ENCODE measurements at places on chromosomes 13 and 19. TPM values are rescaled to one million over a fixed set of nuclear protein-coding genes. Genes with fewer than 3 reads are reported as not detected.
A peak's percentile ranks its signal among the peaks of the same experiment; 100 is the strongest.

Gene ZNF536
- 0.12 TPM for total RNA-seq

Gene CGB3
- total RNA-seq, result not detected

DNA sequence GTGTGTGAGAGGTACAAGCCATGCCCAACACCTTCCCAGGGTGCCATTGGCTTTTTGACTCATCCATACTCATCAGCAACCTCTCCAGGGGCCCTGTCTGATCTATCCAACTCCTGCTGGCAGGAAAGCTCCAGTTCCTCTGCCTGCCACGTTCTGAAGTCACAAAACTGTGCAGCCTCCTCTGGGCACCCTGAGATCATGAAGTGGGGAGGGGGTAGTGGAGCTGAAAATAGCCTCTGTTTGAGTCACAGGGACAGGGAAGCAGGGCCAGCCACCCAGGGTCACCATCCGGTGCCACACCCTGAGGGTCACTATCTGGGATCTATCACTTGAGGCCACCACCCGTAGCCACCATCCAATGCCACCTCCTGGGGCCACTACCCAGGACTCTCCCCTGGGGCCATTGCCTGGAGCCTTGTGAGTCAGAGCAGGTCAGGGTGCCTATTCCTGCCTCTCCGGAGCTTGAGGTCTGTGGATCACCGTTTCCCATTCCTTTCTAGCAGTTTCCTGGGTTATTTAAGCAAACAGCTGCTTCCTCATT lies 172.1 kb downstream of the NUFIP1 start:
- H3K27ac ChIP-seq, result no peak overlapping the region
- H3K27me3 ChIP-seq, result no peaks in the 10 kb centered on the region

DNA sequence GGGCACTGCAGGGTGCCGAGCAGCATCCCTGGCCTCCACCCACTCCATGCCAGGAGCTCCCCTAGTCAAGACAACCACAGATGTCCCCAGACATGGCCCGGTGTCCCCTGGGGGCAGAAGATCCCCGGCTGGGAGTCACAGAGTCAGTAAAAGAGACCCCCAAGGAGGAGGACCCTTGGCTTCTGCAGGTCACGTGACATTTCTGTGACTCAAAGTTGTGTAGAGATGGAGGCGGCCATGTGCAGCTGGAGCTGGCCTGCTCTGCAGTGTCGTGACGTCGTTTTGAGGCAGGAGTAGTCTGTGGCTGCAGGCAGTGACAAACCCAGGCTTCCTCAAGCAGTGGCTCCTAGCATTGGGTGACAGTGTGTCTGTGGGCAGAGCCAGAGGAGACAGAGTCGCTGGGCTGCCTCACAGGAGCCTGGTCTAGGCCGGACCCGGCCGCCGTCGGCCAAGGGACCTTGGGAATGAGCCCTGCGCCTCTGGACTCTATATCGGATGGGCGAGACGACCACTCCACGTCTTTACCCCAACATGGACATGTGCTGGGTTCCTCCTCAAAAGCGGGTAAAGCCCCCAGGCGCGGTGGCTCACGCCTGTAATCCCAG lies 7.7 kb upstream of the DIRAS1 start:
- H3K27me3 ChIP-seq, result peaks cover 23% of the 10 kb centered on the region
- H3K36me3 ChIP-seq, result peaks cover 12% of the 10 kb centered on the region
- no peak overlapping the region for H3K27ac ChIP-seq
- H3K4me3 ChIP-seq, result no peak overlapping the region
- no peaks in the 10 kb centered on the region for H3K4me1 ChIP-seq

- no peak overlapping the region for H3K27ac ChIP-seq
- peak; percentile 65 for DNase-seq
- peak overlapping the region; percentile 24 for H3K4me3 ChIP-seq
- no peaks in the 10 kb centered on the region for H3K27me3 ChIP-seq
- no peaks in the 10 kb centered on the region for H3K36me3 ChIP-seq
These were observed 1124.9 kb downstream of the EFNB2 start for GRCh38 chr13:105410602-105411001.

DNA sequence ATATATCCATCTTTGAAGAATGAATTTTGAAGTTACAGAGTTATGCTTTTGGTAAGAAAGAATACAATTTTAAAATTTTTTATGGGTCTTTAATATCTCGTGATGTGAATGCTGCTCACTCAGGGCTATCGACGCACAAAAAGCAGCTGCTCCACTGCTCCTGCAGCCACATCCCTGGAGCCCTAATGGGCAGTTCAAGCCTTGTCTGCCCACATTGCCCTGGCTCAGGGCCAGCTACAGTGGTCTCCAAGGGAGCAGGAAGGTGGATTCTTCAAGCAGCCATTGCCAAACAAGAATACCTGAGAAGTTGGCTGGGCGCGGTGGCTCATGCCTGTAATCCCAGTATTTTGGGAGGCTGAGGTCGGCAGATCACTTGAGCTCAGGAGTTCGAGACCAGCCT lies 85.8 kb downstream of the IPO5 start:
- no peak overlapping the region for H3K4me3 ChIP-seq
- DNase-seq, result no peak
- H3K27me3 ChIP-seq, result no peaks in the 10 kb centered on the region
- H3K27ac ChIP-seq, result no peak overlapping the region

DNA sequence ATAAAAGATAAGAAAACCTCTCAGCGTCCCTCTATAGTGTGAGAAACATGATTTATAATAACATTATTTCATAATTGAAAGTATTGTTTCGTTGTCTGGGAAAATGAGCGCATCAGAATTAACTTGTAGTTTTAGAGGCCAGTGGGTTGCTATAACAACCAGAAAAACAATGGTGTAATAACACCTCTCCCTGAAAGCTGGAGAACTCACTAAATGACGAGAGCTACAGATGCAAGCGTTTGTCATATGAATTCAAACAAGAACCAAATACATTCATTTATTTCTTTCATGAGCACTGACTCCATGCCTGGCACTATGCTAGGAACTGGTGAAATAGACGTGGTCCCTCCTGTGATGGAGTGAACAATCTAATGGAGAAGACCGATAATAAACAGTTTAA lies 16.3 kb downstream of the KBTBD7 start:
- no peaks in the 10 kb centered on the region for H3K27me3 ChIP-seq
- no peaks in the 10 kb centered on the region for H3K4me1 ChIP-seq
- DNase-seq, result no peak

DNA sequence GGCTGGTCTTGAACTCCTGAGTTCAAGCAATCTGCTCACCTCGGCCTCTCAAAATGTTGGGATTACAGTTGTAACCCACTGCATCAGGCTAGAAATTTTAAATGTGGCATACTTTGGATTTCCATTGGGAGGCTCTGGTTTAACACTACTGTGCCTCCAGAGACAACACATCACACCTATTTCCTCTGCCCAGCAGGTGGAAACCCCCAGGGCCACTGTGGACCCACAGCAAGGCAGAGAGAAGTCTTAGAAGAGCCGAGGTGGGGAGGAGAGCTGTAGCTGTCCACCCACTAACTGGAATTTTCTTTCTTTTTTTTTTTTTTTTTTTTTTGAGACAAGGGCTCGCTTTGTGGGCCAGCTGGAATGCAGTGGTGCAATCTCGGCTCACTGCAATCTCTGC lies 39.4 kb downstream of the IER2 start:
- H3K36me3 ChIP-seq, result no peaks in the 10 kb centered on the region
- peaks cover 11% of the 10 kb centered on the region for H3K4me1 ChIP-seq
- DNase-seq, result no peak
